ENCODE measurements at places on chromosomes 6 and 20.

- DNase-seq, result no peak
Measured at GRCh38 chr20:11686195-11686594, 231.5 kb upstream of the BTBD3 start.

DNA sequence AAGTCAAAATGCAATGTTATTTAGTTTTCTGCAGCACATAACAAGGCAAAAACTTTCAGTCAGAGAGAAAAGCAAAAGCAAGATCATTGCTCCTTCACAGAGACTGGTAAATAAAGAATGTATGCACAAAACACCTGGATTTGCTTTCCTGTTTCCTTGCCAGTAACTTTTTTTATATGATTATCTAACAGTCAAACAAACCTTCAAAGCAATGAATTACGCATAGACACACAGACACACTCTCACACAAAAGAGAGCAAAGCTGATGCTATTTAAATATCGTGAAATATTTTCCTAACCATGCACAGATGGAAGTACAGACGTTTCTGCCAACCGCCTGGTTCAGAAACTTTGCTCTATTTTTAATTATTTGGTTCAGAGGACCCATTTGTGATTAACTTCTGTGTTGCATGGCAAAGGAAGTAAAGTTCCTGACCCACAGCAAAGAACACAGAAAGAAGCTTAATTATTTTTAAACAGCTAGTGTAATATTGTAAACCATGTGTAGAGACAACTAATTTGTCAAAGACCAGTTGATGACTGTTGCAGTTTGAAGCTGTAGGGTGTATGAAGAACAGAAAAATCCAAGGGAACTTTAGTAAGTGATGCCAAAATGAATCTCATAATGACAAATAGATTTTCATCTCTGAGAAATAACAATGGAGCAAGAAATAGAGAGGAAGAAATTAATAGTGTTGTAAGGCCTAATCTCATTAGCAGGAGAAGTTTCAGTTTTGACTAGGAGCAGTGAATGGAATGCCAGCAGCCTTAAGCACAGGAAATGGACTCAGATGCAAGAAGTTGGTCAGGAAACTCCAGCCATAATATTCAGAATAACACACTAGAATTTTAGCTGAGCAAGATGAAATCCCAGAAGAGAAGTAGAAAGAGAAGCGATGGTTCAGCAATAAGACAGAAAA is 24.1 kb downstream of the ATXN1 start:
- no peak for DNase-seq

GRCh38 chr20:63618291-63618980 is 8.5 kb downstream of the GMEB2 start:
- no peak for DNase-seq

DNA sequence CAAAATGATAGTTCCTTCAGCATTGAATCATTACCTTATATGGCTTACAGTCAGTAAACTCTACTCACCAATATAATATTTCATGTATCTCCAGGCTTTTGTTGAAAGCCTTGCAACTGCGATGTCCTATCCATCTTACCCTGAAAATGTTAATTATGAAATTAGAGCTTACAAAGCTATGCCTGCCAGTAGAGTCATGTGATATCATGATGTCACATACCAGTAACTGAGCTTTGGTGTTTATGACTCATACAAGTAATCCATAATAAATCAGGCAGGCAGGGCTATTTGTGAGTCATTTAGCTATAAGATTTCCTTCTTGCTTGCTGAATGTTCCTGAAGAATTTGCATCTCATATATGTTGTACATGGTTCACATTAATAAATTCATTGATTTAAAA is 44.9 kb upstream of the FAM83B start:
- no peak for DNase-seq

GRCh38 chr6:958488-958887 is 265.5 kb upstream of the EXOC2 start:
- no peak for DNase-seq

DNA sequence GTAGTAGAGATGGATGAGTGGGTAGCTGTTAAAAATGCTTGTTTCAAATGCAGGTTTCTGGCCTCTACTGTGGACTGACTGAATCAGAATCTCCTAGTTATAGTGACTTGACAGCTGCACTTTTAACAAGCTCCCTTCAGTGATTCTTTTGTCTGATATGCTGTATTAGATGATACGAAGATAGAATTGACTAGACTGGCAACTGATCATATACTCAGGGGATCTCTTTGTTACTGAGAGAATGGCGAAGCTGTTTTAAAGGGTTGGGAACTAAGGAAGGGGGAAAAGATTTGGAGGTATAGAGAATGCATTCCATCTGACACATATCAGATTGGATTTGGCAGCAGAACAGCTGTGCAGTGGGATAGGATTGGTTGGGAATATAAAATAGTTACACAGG is 7.0 kb downstream of the ENPP4 start:
- DNase-seq, result no peak

GRCh38 chr6:10587656-10588406 is 66.7 kb downstream of the GCNT2 start:
- DNase-seq, result no peak

- DNase-seq, result no peak
Measured at GRCh38 chr6:1215023-1215422, 96.9 kb upstream of the FOXQ1 start.

DNA sequence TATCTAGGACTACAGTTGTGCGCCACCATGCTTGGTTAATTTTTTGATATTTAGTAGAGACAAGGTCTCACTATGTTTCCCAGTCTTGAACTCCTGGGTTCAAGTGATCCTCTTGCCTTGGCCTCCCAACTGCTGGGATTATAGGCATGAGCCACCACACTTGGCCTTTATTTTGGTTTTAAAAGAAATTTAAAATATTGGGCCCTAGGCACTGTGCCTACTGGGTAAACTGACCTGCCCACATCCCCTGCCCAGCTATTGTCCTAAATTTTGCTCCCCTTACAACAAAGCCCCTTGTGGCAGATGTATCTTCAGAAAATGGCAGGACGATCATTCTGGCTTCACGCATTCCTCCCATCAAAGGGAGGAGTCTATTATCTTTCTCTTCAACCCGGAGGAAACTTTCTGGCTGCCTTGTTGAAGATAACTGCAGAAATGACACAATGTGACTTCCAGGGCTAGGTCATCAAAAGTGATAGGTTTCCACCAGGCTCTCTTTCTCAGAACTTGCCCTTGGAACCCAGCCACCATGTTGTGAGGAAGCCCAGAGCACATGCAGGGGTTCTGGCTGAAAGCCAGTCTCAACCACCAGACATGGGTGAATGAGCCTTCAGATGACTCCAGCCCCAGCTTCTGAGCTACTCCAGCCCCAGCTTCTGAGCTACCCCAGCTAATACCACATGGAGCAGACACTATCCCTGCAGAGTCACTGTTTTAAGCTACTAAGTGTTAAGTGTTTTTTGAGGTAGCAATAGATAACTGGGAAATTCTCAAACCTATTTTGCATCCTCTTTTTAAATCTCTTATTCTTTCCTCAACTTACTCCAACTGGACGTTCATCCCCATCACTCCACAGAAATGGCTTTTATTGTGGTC is 4.6 kb upstream of the GUCA1B start:
- DNase-seq, result no peak

DNA sequence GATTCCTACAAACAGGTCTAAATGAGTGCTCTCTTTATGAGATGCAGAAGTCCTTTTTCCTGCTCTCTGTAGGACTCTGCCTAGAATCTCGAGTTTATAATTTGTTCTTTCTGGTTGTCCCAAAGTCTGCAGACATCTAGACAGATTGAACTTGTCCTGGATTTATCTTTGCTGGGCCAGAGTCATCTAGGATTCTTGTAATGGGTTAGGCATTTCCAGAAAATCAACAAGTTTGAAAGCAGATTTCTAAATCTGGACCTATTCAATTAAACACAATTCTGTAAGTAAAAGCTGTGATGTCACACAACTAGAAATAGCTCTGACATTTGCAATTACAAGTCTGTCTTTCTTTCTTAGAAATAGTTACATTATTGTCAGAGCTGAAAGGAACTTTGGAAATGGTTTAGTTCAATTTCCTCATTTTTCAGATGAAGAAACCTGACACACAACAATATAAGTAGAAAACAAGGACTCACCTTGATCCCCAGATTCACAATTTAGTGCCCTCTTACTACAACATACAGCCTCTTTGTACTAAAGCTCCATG is 4.2 kb upstream of the RSPO3 start:
- DNase-seq, result no peak

- no peak for DNase-seq
Measured at GRCh38 chr20:36974660-36975059, 23.2 kb upstream of the SAMHD1 start.

DNA sequence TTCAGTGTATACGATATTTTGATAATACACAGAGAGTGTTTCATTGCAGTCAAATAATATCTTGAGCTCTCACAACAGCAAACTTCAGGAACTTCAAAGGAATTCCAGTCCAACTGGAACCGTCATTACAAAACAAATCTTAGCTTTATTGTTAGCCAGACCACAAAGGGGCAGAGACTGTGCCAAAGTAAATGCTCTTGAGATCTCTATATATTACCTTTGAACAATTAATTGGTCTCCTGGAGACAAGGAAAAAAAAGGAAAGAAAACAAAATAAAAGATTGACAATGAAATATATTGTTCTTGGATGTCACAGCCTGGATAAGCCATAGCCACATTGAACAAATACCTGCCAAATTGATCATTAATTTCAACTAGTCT is 70.0 kb downstream of the FOXC1 start:
- no peak for DNase-seq

- DNase-seq, result no peak
Measured at GRCh38 chr20:59010321-59010994, 3.4 kb upstream of the CTSZ start.

Data from stimulated activated CD8-positive, alpha-beta memory T cell treated with anti-CD3 and anti-CD28 coated beads, Interleukin-4, amount 100 ng/mL, for 1 hour (primary cell).